ENCODE measurements at places on chromosomes 16 and 17.

DNA sequence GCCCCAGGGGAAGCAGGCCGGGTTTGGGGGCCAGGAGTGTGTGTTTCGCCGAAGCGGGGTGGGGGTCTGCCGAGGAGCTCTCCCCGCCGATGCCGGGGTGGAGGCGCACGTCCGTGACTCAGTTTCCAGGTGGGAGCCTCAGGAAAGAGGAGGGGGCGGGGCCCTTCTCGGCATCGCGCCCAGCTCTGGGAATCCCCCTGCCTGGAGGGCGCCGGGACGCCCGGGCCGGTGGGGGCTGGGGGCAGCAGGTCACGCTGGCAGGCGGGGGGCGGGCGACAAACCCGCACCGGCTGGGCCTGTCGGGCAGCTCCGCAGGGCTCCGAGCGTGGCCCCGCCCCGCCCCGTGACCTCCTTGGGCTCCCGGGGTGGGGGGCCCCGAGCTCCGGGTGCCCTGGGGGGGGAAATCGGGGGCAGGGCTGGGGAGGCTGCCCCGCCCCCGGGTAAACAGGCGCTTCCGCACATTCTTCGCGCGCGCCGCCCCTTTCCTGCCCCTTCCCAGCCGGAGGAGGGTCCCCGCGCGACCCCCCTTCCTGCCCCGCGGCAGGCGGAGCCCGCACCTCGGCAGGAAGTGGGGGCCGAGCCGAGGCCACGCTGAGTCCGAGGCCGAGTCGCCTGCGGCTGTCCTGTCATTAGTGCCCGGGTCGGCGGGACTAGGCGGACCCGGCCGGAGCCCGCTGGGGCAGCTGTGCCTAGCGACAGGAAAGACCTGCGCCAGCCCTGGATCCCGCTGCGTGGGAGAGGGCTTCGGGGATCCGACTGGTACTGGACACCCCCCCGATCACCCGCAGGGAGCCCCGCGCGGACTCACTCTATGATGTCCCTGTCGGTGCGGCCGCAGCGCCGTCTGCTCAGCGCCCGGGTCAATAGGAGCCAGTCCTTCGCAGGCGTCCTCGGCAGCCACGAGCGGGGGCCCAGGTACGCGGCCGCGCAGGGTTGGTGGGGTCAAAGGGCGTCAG, 9.3 kb downstream of the RIPOR1 start:
- DNase-seq = no peak

- DNase-seq = no peak
Measured at GRCh38 chr17:82848022-82848592, 8.3 kb upstream of the ZNF750 start.

DNA sequence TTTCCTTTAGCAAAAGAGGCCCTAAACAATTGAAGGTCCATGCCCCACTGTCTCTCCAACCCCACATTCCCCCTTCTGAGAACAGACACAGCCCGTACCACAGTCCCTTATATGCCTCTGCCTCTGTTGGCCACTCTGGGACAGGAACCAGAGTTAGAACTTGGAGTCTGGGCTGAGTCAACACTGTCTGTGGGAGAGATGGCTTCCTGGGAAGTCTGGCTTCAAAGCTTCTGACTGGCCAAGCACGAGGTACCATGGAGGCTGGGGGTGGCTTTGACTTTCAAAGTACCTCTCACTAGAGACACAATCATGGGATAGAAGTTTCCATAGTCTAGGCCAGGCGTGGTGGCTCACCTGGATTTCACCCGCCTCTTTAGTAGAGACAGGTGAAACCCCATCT, 14.9 kb upstream of the SPOP start:
- no peak for DNase-seq

DNA sequence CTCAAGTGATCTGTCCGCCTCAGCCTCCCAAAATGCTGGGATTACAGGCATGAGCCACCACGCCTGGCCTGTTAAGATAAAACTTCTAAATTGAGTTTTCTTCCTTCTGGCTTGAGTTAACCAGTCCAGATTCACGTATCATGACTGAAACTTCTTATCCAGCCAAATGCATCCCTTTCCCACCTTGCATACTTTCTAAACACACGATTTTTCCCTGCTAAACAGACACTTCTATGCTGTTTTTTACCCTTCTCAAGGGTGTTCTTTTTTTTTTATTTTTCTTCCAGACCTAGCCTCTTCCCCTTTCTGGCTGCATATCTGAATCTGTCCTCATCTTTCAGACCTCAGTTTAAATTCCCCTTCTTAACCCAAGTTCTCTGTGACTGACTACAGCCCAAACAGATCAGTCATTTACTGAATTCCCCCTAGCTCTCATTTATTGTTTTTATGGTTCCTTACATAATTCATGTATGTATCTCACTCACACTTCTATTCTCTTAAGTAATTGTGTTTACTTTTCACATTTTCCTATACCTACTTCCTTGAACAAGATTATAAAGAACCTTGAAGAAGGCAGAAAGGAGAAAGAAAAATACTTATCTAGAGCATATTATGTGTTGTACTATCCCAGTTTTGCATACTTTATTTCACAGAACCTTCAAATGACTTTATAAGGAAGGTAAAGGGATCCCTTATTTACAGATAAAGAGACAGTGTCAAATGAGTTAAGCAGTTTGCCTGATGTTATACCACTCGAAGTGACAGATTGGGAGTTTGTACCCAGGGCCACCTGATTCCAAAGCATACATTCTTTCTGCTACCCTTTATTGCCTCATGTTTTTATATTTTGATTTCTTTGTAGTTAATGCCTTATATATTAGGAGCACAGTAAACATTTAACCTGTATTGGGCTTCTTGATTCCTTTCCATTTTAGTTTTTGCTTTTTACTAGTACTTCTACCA, 5.2 kb downstream of the EVI2B start:
- no peak for DNase-seq

DNA sequence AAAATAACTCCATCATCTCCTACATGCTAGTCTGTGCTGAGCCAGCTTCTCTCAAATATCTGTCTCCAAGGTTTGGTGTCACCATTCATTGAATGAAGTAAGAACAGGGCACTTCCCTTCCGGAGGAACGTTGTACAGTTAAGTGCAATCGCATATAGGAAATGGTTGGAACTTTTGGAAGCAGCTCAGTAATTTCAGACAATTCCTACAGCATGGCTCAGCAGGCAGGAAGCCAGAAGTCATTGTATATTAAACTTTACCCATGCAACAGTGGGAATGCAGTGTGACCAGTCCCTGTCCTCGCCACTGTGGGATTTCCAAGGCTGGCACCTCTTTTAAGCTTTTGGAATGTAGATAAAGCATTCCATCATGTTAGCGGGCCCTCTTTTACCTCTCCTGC, 51.1 kb upstream of the MYH2 start:
- DNase-seq = no peak

DNA sequence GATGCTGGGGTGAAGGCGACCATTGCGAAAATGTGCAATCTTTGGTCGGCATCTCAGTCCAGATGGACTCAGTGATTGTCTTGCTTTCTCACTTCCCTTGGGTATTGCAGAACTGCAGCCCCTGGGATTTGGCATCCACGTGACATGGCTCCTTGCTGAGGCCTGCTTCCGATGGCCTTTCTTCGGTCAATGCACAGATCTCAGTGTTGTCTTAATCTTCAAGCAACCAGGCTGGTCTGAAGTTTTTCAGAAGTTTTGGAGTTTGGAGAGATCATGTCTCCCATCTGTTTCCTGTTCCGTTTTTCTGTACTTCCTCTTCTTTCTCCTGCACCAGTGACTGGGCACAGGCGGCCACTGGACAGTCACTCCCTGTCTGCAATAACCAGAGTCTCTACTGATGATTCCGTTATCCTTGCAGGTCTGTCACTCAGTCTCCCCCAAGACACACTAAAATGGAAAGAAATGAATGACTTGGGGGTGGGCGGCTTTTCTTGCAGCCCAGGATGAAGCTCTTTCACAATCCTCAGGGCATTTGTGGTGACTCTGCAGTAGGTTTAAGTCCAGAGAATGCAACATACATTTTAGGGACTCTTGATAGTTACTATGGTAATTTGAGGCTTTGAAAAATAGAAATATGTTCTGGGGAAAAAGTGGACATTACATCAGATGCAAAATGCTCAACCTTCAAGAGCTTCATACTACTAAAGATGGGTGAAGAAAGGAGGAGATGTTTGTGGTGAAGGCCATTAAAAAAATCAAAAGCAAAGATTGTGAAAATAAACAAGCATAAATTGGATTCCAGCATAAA, 106.3 kb upstream of the ZFHX3 start:
- DNase-seq = no peak
